ENCODE measurements at places on chromosomes 11 and 22. TPM values are rescaled to one million over a fixed set of nuclear protein-coding genes. Genes with fewer than 3 reads are reported as not detected.

BDNF gene
- total RNA-seq, result 0.10 TPM

NAALAD2 gene
- total RNA-seq, result 0.25 TPM

DDB1 gene
- total RNA-seq, result 189 TPM

CEND1 gene
- total RNA-seq, result 0.40 TPM

MUC5B gene
- total RNA-seq, result 655 TPM

GP1BB gene
- 0.45 TPM for total RNA-seq

VWCE gene
- total RNA-seq, result 0.58 TPM

OR4C46 gene
- total RNA-seq, result not detected

UPK3A gene
- 3.6 TPM for total RNA-seq

KCTD14 gene
- total RNA-seq, result 19.5 TPM

SMTNL1 gene
- not detected for total RNA-seq

GRCh38 chr22:49600468-49600867 is 227.2 kb downstream of the BRD1 start:
- H3K27ac ChIP-seq, result no peak overlapping the region
- no peaks in the 10 kb centered on the region for H3K27me3 ChIP-seq
- DNase-seq, result no peak
- no peak overlapping the region for H3K4me3 ChIP-seq
- H3K4me1 ChIP-seq, result no peaks in the 10 kb centered on the region
- no peaks in the 10 kb centered on the region for H3K36me3 ChIP-seq

GRCh38 chr11:2298795-2299761 is 2.6 kb downstream of the C11orf21 start:
- H3K27me3 ChIP-seq, result no peaks in the 10 kb centered on the region
- H3K4me1 ChIP-seq, result no peaks in the 10 kb centered on the region

GRCh38 chr22:23070418-23071229 is at the start of gene GNAZ:
Gene GNAZ, plus strand, starts transcription at chr22:23070519. Its CDS starts 25,177 bp downstream, at chr22:23095696.
- no peaks in the 10 kb centered on the region for H3K36me3 ChIP-seq
- peak within 1 kb of the TSS; percentile 50 for H3K4me3 ChIP-seq
- no peaks in the 10 kb centered on the region for H3K4me1 ChIP-seq
- DNase-seq, result no peak

DNA sequence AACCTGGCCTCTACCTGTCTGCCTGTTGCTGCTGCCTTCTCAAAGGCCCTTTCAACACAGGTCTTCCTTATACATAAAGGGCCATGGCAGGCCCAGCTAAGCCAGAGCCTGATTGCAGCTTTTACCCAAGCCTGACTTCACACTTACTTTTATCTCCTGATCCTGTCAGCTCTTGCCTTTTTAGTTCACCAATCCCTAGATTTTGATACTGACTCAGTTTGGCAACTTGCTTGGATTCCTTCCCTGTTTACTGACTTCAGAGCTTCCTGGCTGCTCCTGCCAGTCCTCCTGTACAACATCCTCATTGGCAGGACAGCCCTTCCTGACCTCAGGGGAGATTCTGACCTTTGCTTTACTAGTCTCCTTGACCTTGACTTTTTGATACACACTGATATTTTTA is 195.2 kb downstream of the NELL1 start:
- H3K4me3 ChIP-seq, result no peak overlapping the region
- no peaks in the 10 kb centered on the region for H3K4me1 ChIP-seq
- no peaks in the 10 kb centered on the region for H3K27me3 ChIP-seq
- no peak overlapping the region for H3K27ac ChIP-seq
- no peaks in the 10 kb centered on the region for H3K36me3 ChIP-seq

DNA sequence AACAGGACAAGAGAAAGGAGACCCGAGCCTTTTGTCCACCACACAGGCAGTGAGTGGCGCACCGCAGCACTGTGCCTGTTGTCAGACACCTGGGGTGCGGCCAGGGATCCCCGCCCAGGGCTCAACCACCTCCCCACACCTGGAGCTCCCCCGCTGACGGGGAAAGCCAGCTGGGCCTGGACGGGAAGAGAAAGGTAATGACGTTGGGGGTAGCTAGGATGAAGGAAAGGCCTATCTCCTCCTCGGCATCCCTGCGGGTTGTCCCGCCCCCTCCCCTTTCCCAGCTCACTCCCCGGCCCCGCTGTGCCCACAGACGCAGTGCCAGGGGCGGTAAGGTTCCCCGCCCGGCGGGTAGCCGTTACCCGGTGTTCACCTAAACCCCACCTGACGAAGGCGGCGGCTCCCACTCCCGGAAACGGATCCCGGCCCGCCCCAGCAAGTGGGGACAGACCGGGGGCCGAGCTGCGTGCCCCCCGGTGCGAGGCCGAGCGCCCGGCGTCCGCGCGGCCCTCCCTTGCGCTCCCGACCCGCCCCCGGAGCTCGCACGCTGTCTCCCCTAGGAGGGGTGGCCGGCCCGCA is 495 bp downstream of the HYOU1 start:
- DNase-seq, result peak; percentile 56
- H3K4me3 ChIP-seq, result peak overlapping the region; percentile 93
- H3K27ac ChIP-seq, result peak overlapping the region; percentile 75
- no peaks in the 10 kb centered on the region for H3K27me3 ChIP-seq

- H3K27me3 ChIP-seq, result no peaks in the 10 kb centered on the region
- H3K4me3 ChIP-seq, result no peak overlapping the region
- H3K27ac ChIP-seq, result no peak overlapping the region
- no peaks in the 10 kb centered on the region for H3K4me1 ChIP-seq
Observed at GRCh38 chr11:70731271-70732022, 333.1 kb downstream of the CTTN start.

GRCh38 chr11:114075891-114076441 is 16.5 kb downstream of the ZBTB16 start:
- DNase-seq, result no peak
- H3K4me3 ChIP-seq, result no peak overlapping the region
- no peaks in the 10 kb centered on the region for H3K27me3 ChIP-seq
- H3K36me3 ChIP-seq, result no peaks in the 10 kb centered on the region
- H3K4me1 ChIP-seq, result peaks cover 13% of the 10 kb centered on the region
- H3K27ac ChIP-seq, result no peak overlapping the region

- H3K27me3 ChIP-seq, result no peaks in the 10 kb centered on the region
Observed at GRCh38 chr11:112281726-112282125, 21.1 kb upstream of the PLET1 start.

DNA sequence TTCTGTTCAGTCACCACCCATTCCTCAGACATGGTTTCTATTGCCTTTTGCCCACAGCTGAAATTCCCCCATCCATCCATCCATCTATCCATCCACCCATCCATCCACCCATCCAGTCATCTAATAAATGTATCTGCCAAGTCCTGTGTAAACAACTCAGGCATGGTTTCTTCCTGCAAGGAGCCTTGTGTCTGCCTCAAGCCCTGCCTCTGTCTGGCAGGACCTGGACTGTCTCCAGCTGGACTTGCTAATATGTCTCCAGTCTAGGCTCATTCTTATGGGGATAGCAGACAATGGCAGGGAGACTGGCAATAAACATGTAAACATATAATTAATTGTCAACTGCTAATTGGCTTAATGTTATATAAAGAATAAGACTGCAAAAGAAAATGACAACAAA is 64.7 kb upstream of the AMPD3 start:
- no peaks in the 10 kb centered on the region for H3K27me3 ChIP-seq
- H3K4me1 ChIP-seq, result no peaks in the 10 kb centered on the region
- no peak overlapping the region for H3K27ac ChIP-seq
- no peak for DNase-seq

DNA sequence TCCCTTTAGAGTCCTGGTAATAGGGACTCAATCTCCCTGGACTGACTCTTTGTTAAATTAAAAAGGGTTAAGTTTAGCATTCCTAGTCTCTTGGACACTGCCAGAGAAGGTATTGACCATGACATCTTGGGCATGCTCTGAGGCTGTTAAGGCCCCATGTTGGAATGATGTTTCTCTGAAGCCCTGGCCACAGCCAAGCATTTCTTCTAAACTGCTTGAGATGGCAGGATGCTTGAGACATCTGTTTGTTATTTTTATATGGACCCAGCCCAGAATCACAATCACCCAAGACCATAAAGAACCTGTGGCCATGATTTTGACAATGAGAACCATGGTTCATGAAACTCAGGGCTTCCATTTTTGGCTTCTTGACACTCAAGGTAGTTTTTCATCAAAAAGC is 5.5 kb upstream of the ANKK1 start:
- H3K27ac ChIP-seq, result no peak overlapping the region
- no peak for DNase-seq
- no peaks in the 10 kb centered on the region for H3K27me3 ChIP-seq

DNA sequence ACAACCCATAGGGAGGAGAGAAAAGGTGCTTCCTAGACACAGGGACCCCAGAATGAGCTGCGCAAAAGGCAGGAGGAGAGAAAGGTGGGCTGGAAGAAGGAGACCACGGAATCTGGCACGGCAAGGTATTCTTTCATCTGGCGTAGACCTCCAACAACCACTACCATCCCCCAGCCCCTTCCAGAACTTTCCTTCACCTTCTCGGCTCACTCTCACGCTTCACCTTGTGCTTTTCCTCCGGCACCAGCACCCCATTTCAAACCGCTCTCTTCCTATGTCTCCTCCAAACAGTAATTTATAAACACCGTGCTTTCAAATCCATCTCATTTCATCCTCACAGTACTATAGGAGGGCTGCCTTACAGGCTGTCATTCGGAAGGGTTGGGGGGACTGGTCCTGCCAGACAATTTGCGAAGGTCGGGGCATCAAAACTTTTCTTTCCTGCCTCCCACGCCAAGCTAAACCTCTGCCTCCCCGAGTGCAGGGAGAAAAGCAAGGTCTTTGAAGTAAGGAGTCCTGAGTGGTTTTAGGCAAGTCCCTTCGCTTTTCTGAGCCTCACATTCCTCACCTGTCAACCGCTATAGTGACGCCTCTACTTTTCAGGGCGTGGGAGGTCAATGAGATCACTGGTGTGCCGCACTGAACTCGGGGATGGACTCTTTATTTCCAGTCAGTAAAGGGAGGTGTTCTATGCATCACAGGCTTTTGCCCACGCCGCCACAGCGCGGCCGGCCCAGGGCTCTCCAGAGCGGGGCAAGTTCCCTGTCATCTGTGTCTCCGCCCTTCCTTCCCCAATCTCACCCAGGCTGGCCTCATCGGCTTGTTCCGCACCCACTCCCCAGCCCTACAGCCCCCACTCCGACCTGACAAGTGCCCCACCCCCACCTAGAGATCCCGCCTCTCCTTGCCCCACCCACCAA is 800 bp downstream of the KCTD21 start:
- H3K4me3 ChIP-seq, result peak overlapping the region; percentile 90
- peak overlapping the region; percentile 74 for H3K27ac ChIP-seq
- no peaks in the 10 kb centered on the region for H3K4me1 ChIP-seq
- no peaks in the 10 kb centered on the region for H3K36me3 ChIP-seq
- no peak for DNase-seq

DNA sequence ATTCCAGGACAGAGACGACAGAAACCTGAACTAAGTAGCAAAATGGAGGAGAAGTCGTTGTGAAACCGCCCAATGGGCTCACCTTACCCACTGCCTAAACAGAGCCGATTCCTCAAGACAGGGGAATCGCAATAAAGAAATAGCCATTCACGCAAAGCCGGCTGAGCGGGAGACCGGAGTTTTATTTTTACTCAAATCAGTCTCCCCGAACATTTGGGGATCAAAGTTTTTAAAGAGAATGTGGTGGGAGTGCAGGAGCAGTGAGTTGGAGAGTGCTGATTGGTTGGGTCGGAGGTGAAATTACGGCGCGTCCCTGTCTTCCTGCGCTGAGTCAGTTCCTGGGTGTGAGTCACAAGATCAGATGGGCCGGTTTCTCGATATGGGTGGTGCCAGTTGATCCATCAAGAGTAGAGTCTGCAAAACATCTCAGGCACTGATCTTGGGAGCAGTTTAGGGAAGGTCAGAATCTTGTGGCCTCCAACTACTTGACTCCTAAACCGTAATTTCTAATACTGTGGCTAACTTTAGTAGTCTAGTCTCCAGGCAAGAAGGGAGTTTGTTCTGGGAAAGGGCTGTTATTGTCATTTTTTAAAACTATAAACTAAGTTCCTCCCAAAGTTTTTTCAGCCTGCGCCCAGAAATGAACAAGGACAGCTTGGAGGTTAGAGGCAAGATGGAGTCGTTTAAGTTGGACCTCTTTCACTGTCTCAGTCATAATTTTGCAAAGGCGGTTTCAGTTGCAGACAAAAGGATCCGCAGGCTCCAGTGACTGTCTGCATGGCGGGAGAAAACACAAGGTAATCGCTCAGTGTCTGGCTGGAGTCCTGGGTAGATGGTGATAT is 34.1 kb downstream of the OR4D9 start:
- H3K36me3 ChIP-seq, result no peaks in the 10 kb centered on the region
- H3K27ac ChIP-seq, result no peak overlapping the region
- H3K4me3 ChIP-seq, result no peak overlapping the region
- DNase-seq, result no peak

GRCh38 chr11:70549796-70550195 is 151.5 kb downstream of the CTTN start:
- no peaks in the 10 kb centered on the region for H3K4me1 ChIP-seq
- H3K27ac ChIP-seq, result no peak overlapping the region
- no peak for DNase-seq
- H3K36me3 ChIP-seq, result no peaks in the 10 kb centered on the region

- no peak for DNase-seq
- no peaks in the 10 kb centered on the region for H3K4me1 ChIP-seq
- no peaks in the 10 kb centered on the region for H3K36me3 ChIP-seq
- H3K27me3 ChIP-seq, result no peaks in the 10 kb centered on the region
- no peak overlapping the region for H3K27ac ChIP-seq
Observed at GRCh38 chr11:83835423-83835822, 549.3 kb upstream of the CCDC90B start.

DNA sequence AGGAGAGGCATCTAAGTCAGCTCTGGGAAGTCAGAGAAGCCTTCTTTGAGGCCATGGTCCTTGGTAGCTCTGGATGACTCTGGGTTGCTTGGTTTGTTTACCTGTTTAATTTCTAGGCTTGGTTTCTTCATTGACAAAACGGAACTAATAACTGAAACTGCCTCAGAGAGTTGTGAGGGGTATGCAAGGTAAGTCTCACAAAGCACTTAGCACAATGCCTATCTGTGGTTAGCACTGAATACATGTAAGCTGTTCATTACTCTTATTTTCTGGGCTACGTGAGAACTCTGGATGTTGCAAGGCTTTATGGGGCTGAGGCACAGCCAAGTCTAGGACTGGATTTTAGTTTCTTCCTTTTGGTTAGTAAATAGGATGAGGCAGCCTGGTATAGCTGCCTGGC is 225.8 kb upstream of the NCAM1 start:
- no peaks in the 10 kb centered on the region for H3K36me3 ChIP-seq
- no peaks in the 10 kb centered on the region for H3K27me3 ChIP-seq
- no peak for DNase-seq
- H3K27ac ChIP-seq, result no peak overlapping the region

DNA sequence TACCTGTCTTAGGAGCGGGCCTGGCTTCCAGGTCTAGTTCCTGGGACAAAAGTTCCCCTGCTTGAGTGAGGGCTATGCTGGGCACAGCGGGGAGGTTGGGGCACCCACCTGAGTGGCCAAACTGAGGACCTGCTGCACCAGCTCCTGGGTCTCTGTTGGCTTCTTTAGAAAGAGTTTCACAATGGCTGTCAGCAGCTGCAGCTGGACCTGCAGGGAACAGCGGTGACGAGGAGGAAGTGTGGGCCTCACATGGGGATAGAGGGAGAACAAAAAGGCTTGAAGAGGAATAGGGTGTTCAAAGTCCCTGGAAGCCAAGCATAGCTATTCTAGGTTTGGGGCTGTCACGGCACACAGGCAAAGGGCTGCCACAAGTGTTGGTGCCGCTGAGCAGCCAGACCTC is 26.7 kb upstream of the RASL10A start:
- no peak for DNase-seq
- H3K4me3 ChIP-seq, result no peak overlapping the region
- peaks cover 29% of the 10 kb centered on the region for H3K36me3 ChIP-seq
- no peak overlapping the region for H3K27ac ChIP-seq

GRCh38 chr11:70220136-70220535 is 17.0 kb downstream of the FADD start:
- H3K4me3 ChIP-seq, result no peak overlapping the region
- no peaks in the 10 kb centered on the region for H3K36me3 ChIP-seq
- no peak overlapping the region for H3K27ac ChIP-seq
